Activated T-helper 1 cell treated with anti-CD3 and anti-CD28 coated beads, Interleukin-12 subunit alpha, Interleukin-12 subunit beta, Interleukin-2, Interleukin-4 antibody, amounts not matched to agents 30 ng/mL and 10 ng/mL and 1 ng/mL, durations not matched to agents 14 hours and 24 hours and 36 hours (primary cell): ENCODE measurements at places on chromosomes 3 and 15.

- no peaks in the 10 kb centered on the region for H3K27me3 ChIP-seq
- DNase-seq, result no peak
- H3K36me3 ChIP-seq, result no peaks in the 10 kb centered on the region
- H3K27ac ChIP-seq, result no peak overlapping the region
These were observed 355.8 kb upstream of the IL12A start for GRCh38 chr3:159632851-159633250.

GRCh38 chr3:179067291-179067690 is 4.3 kb downstream of the ZMAT3 start:
- no peaks in the 10 kb centered on the region for H3K27me3 ChIP-seq
- H3K4me1 ChIP-seq, result peaks cover 44% of the 10 kb centered on the region
- H3K4me3 ChIP-seq, result no peak overlapping the region
- no peak for DNase-seq
- peaks cover 35% of the 10 kb centered on the region for H3K36me3 ChIP-seq

GRCh38 chr3:113110267-113110666 is 101.1 kb upstream of the BOC start:
- DNase-seq, result no peak
- H3K36me3 ChIP-seq, result no peaks in the 10 kb centered on the region
- no peaks in the 10 kb centered on the region for H3K27me3 ChIP-seq
- H3K4me1 ChIP-seq, result peaks cover 33% of the 10 kb centered on the region

GRCh38 chr3:106943071-106943470 is 434.2 kb upstream of the CCDC54 start:
- no peak overlapping the region for H3K27ac ChIP-seq
- H3K36me3 ChIP-seq, result no peaks in the 10 kb centered on the region
- no peaks in the 10 kb centered on the region for H3K27me3 ChIP-seq
- H3K4me3 ChIP-seq, result no peak overlapping the region

DNA sequence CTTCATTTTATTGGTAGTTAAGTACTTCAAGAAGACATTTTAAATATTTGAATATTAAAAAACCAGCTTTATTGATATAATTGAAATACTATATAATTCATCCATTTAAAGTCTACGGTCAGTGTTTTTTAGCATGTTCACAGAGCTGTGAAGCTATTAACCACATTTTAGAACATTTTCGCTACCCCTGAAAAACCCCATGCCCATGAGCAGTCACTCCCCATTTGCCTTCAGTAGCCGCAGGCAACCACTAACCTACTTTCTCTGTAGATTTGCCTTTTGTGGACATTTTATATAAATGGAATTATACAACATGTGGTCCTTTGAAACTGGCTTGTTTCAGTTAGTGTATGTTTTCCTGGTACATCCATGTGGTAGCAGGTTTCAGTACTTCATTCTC is 55.7 kb downstream of the GPR171 start:
- no peaks in the 10 kb centered on the region for H3K36me3 ChIP-seq
- no peak for DNase-seq
- H3K27me3 ChIP-seq, result peaks cover 8% of the 10 kb centered on the region
- no peaks in the 10 kb centered on the region for H3K4me1 ChIP-seq

DNA sequence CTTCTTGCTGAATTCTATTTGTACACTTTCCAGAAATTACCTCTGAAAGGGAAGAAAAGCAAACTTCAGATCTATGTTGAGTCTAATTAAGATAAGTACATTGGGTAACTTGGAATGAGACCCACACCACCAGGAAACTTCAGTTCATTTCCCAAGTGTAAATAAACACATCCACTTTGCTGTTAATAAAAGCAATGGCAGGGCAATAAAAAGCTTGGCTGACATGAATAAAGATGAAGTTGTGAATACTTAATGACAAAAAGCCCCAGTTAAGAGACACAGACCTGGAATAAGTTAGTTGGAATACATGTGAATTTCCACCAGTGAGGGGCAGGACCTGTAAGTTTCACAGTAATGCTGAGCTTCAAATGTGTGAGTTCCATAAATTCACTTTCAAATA is 83.3 kb downstream of the MEX3B start:
- no peak for DNase-seq
- H3K4me1 ChIP-seq, result no peaks in the 10 kb centered on the region
- H3K36me3 ChIP-seq, result no peaks in the 10 kb centered on the region
- no peaks in the 10 kb centered on the region for H3K27me3 ChIP-seq
- no peak overlapping the region for H3K27ac ChIP-seq
- H3K4me3 ChIP-seq, result no peak overlapping the region

DNA sequence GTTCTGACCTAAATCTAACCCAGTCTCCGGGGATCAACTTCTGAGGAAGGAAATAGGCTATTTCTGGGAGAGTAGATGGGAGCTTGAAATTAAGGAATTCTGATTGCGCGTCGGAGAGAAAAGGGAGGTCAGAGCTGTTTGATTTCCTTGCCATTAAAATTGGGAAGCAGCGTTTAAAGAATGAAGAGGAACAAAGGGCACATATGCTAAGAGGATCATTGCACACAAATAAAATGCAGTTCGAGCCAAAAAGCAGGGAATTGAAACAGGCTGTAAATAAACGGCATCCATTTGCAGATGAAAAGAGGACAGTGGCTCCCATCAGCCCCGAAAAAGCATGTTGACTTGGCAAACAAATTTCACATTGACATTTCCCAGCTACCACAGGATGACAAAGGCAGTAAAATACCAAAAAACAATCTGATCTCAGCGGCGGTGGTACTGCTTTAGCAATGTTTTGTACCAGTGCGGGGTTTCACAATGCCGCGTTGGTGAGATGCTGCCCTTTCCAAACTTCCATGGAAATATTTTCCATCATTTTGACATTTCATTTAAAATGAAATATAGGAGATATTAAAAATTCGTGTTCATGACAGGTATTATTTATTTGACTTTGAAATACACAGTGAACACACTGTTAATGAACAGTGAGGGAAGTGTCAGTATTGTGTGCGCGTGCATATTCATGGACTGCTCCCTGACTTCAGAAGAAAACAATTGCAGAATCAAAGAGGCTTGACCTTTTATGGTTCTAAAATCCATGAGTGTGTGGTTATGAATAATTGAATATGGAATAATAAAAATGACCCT is 108.8 kb downstream of the SQOR start:
- no peak overlapping the region for H3K27ac ChIP-seq
- DNase-seq, result no peak
- no peaks in the 10 kb centered on the region for H3K4me1 ChIP-seq
- no peak overlapping the region for H3K4me3 ChIP-seq
- no peaks in the 10 kb centered on the region for H3K36me3 ChIP-seq

- no peak overlapping the region for H3K27ac ChIP-seq
- H3K4me3 ChIP-seq, result no peak overlapping the region
- DNase-seq, result no peak
These were observed 9.4 kb downstream of the SNX1 start for GRCh38 chr15:64105113-64105704.

DNA sequence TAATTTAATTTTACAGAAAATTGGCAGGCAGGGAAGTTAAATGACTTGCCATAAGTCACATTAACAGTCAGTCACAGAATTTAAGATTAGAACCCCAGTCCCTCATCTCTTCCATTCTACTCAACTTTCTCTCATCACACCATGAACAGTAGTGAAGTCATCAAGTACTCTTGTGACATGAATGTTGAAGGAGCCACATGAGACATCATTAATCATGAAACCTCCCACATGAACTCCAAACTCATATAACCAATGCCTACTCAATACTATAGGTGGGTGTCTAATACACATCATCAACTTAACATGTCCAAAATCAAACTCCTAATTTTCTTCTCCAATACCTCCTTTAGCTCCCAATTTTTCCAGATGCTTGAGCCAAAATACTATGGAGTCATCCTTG is 19.5 kb downstream of the PHC3 start:
- peak overlapping the region; percentile 33 for H3K27ac ChIP-seq
- DNase-seq, result no peak
- H3K36me3 ChIP-seq, result peaks cover 41% of the 10 kb centered on the region
- no peaks in the 10 kb centered on the region for H3K27me3 ChIP-seq
- H3K4me3 ChIP-seq, result no peak overlapping the region

GRCh38 chr15:25250906-25251622 is 187.8 kb downstream of the UBE3A start:
- H3K4me1 ChIP-seq, result no peaks in the 10 kb centered on the region
- peaks cover 5% of the 10 kb centered on the region for H3K36me3 ChIP-seq
- no peak for DNase-seq

GRCh38 chr15:66748708-66749035 is 46.6 kb downstream of the SMAD6 start:
- H3K4me1 ChIP-seq, result no peaks in the 10 kb centered on the region
- H3K27ac ChIP-seq, result no peak overlapping the region
- no peak overlapping the region for H3K4me3 ChIP-seq
- H3K36me3 ChIP-seq, result no peaks in the 10 kb centered on the region

DNA sequence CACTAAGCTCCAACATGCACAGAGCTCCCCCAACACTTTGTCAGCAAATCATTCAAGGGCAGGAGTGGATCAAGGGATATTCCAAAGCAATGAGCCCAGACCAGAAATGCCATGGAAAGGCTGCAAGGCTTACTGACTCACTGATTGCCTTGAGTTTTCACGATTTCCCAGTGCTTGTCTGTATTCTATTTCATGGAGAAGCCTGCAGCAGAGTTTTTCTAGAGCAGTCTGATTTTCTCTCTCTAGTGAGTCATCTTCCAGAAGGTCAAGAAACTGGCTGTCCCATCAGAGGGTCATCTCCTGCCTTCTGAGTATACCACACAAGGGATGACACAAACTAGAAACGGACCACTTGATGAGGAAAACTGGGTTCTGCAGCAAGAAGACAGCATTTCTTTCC is 16.5 kb downstream of the LMCD1 start:
- H3K4me3 ChIP-seq, result no peak overlapping the region
- no peak overlapping the region for H3K27ac ChIP-seq
- H3K36me3 ChIP-seq, result no peaks in the 10 kb centered on the region
- DNase-seq, result no peak

DNA sequence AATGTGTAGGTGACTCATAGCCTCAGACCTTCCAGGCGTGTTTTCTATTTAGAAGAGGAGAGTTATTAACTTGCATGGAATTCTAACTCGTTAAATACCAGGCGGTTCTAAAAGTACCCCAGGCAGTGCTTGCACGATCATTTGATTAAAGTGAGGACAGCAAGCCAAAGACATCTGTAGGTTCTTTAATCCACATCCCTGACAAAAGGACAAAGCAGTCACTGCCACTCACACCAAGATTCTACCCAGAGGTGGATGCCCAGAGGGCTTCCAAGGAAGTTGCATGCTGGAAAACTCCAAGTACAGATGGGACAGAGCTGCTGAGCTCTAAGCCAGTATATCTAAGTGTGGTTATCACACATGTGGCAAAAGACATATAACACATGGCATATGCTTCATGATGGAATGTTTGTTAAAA is 372.1 kb downstream of the ROBO2 start:
- no peak for DNase-seq
- H3K36me3 ChIP-seq, result no peaks in the 10 kb centered on the region
- H3K4me1 ChIP-seq, result no peaks in the 10 kb centered on the region
- H3K27ac ChIP-seq, result no peak overlapping the region
- no peaks in the 10 kb centered on the region for H3K27me3 ChIP-seq

GRCh38 chr3:23649448-23649847 is 156.3 kb upstream of the UBE2E1 start:
- no peak overlapping the region for H3K4me3 ChIP-seq
- H3K36me3 ChIP-seq, result no peaks in the 10 kb centered on the region
- H3K27me3 ChIP-seq, result peaks cover 6% of the 10 kb centered on the region
- H3K27ac ChIP-seq, result no peak overlapping the region
- peaks cover 8% of the 10 kb centered on the region for H3K4me1 ChIP-seq

GRCh38 chr3:64805248-64805647 is 117.4 kb upstream of the ADAMTS9 start:
- H3K4me1 ChIP-seq, result no peaks in the 10 kb centered on the region
- H3K27ac ChIP-seq, result no peak overlapping the region
- no peaks in the 10 kb centered on the region for H3K27me3 ChIP-seq

- peaks cover 3% of the 10 kb centered on the region for H3K27me3 ChIP-seq
- no peaks in the 10 kb centered on the region for H3K4me1 ChIP-seq
- H3K27ac ChIP-seq, result no peak overlapping the region
- no peak for DNase-seq
- no peaks in the 10 kb centered on the region for H3K36me3 ChIP-seq
These were observed 42.2 kb upstream of the TJP1 start for GRCh38 chr15:29864501-29864900.

DNA sequence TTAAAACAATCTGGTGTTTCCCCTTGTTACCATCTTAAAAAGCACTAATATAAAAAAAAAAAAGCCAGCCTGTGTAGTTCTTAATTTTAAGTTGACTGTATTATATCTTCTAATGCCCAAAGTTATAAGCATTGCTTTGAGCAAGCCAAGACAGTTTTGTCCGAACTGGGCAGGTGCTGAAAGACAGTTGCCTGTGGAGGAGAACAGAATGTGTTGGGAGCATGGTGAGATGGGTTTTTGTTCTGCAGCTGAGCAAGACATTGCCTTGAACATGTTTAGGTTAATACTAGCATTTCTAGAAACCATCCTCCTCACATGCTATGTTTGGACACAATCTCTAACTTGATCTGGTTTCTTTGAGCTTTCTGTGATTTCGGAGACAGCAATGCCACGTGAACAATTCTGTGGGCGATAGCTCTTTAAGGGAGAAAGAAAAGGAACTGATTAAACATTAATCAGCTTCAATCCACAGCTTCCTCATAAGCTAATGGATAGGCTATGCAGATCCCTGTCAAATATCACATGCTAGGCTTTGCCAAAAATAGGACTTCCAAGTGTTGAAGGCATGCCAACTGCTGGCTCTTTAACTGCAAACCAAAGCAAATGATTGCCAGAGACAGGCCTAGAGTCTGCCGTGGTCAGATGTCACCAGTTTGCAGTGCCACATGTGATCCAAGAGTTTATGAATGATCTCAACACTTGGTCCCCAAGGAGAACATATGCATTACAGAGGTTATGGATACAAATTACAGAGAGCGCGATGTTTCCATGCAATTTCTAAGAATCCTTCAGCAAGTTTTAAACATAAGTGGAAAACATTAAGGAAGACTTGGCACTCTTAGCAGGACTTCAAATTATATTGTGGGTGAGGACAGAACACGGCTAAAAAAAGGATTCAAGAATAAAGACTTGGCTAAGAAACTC is 428.1 kb downstream of the ROBO2 start:
- H3K4me1 ChIP-seq, result no peaks in the 10 kb centered on the region
- no peaks in the 10 kb centered on the region for H3K27me3 ChIP-seq
- no peaks in the 10 kb centered on the region for H3K36me3 ChIP-seq
- DNase-seq, result no peak
- no peak overlapping the region for H3K4me3 ChIP-seq
- no peak overlapping the region for H3K27ac ChIP-seq

GRCh38 chr3:37601832-37602231 is 259.8 kb upstream of the CTDSPL start:
- H3K4me1 ChIP-seq, result no peaks in the 10 kb centered on the region
- peaks cover 2% of the 10 kb centered on the region for H3K27me3 ChIP-seq
- H3K4me3 ChIP-seq, result no peak overlapping the region
- no peak overlapping the region for H3K27ac ChIP-seq
- no peaks in the 10 kb centered on the region for H3K36me3 ChIP-seq

GRCh38 chr3:217948-218347 is 21.4 kb downstream of the CHL1 start:
- no peak overlapping the region for H3K27ac ChIP-seq
- H3K4me3 ChIP-seq, result no peak overlapping the region
- no peaks in the 10 kb centered on the region for H3K36me3 ChIP-seq
- no peaks in the 10 kb centered on the region for H3K27me3 ChIP-seq
